Sciatic nerve (tissue), 2 donors: ENCODE measurements at places on chromosomes 2 and 18.

- DNase-seq = no peak
Measured at GRCh38 chr2:6337472-6337820, 528.3 kb downstream of the CMPK2 start.

- no peak for DNase-seq
Measured at GRCh38 chr2:38294597-38294996, 82.5 kb downstream of the ATL2 start.

- DNase-seq = no peak
Measured at GRCh38 chr2:65371074-65371434, 61.3 kb downstream of the SPRED2 start.

DNA sequence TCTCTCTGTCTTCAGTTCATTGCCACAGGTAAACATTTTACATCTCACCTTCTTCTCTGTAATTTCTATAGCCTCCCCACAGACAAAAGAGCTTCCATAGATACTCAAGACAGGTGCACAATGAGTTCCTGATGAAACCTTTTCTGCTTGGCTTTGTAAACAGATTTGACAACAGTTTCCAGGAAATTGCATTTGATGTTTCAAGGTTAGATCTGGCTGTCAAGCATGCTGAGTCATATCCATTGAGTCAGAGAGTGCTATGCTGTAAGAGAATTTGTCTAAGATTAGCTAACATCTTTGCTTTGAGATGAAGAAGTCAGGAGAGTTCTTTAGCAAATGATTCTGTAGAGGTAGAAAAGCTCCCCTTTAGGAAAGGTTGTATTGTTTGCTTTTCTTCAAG is 40.6 kb upstream of the MAP2 start:
- DNase-seq = no peak

DNA sequence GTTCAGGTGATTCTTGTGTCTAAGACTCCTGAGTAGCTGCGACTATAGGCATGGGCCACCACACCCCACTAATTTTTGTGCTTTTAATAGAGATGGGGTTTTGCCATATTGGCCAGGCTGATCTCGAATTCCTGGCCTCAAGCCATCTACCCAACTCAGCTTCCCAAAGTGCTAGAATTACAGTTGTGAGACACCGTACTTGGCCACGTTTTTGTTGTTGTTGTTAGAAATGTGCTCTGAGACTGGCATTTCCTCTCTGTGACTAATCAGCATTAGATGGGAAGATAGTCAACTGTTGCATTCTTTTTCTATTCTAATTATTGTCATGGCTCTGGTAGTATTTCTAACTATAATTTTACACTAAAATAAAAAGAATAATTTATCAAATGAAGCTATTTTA is 191.7 kb downstream of the CAMKMT start:
- DNase-seq = no peak

DNA sequence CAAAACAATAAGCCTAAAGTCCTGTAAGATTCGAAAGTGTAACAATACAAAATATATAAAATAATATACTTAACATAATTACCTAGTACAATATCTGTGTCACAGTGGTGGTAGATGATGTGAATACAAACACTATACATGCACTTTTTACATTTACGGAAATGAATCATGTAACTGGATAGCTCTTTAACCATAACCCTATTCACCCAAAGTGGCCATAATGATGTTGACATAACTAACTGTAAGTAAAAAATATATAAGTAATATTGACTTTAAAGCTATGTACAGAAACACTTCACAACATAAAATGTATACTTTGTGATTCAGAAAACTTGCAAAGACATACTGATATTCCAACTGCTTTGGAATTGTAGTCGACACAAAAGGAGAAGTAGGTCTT is 616.9 kb upstream of the SLC8A1 start:
- no peak for DNase-seq

DNA sequence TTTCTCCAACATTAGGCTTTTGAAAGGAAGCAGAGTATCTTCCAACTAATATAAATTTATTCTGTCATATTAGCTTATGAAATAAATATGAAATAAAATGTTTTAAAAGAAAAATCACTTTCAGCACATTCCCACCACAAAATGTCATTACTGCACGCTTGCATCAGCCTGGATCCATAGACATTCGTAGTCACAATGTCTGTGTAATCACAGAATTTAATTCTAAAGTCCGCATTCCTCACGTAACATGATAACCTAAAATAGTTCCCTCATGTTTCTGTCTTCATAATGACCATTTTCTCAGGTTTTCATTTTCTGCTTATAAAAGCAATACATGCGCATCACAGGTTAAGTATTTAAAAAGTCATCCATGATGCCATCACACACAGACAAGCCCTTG is 47.1 kb downstream of the HDAC4 start:
- no peak for DNase-seq

DNA sequence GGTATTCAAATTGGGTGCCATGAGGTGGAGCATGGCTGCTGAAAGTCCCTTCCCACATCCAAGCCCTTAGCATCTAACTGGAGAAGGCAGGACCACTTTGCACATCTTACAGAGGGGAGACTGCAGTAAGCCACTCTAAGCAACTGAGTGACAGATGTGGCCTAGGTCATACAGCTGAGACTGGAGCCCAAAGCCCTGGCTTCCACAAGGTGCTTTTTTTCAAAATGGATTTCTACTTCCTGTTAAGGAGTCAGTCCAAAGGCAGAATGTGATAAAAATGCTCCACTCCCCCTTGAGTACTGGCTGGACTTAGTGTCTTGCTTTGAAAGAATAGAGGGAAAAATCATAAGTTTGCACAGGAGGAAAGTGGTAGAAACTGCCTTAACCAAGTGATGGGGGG is 424.0 kb upstream of the SPRED2 start:
- DNase-seq = no peak

DNA sequence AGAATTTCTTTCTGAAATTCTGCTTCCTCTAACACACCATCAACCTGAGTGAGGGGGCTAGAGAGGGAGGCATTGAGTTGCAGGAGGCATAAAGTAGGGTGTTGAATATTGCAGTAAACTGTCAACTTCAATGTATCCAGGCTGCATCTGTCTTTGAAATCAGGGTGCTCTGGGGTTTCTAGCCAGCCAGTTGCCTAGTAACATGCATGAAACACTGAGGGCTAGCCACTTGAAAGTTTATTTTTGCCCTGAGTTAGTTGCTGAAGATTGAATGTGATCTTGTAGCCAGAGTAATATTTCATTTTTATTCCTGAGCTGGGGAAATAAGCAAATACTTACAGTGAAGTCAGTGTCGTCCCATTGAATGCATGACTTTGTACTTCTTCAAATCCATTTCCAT is 41.9 kb downstream of the LHCGR start:
- no peak for DNase-seq

DNA sequence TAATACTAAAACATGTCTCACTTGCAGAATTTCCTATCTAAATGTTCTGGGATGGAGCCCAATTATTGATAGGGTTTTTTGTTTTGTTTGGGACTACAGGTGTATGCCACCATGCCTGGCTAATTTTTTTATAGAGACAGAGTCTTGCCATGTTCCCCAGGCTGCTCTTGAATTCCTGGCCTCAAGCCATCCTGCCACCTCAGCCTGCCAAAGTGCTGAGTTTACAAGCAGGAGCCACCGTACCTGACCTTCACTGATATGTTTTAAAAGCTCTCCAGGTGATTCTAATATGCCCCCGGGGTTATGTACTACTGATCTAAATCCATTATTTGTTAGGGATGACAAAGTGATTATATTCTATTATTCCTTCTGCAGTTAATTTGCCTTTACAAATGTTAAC is 2.2 kb downstream of the ELAC1 start:
- DNase-seq = no peak

- DNase-seq = no peak
Measured at GRCh38 chr2:218188528-218188927, 21.8 kb upstream of the CXCR1 start.

DNA sequence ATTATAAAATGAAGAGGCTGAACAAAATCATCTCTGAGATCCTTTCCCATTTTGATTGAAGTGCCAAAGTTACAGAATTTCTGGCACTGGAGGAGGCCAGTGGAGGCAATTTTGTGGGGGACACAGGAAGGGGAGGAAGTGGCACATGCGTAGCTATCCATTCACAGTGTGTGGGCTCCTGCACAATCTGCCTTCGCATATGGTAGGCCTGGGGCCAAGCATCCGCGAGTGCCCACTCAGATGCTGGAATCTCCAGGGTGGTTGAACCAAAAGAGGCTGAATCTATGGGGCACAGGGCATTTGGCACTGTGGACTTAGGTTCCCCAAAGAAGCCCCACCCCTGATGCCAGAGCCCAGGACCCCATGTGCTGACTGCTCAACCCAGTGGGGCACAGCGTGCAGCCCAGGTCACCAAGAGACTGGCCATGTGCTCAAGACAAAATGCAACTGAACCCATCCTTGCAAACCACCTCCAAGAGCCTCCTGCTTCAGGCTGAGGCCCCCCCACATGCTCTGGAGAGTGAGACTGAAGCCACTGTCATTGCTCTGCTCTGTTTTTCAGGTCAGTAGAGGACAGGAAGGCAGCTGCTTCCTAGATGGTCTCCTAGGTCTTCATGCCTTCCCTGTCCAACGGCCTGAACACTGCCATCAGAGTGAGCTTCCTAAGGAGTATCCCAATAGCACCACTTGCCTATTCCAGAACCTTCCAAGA is 28.5 kb downstream of the ST8SIA5 start:
- no peak for DNase-seq

GRCh38 chr2:169877398-169877797 is 50.1 kb downstream of the UBR3 start:
- no peak for DNase-seq

DNA sequence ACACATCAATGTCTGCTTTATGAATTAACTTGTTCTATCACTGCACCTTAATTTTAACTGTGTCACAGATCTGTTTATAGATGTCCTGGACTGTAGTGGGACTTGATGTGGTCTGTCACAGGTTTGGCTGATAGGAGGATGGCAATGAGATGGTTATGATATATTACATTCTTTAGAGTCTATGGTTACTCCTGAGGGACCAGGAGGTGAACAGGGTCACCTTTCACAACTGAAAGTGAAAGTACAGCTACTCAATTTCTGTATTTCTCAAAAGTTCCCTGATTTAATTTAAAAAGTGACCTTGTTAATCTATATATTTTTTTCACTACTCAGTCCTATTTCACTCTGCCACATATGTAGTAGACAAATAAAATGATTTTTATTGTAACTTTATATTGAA is 1284.1 kb upstream of the GYPC start:
- no peak for DNase-seq

- no peak for DNase-seq
Measured at GRCh38 chr2:187475499-187476248, 27.6 kb upstream of the CALCRL start.

DNA sequence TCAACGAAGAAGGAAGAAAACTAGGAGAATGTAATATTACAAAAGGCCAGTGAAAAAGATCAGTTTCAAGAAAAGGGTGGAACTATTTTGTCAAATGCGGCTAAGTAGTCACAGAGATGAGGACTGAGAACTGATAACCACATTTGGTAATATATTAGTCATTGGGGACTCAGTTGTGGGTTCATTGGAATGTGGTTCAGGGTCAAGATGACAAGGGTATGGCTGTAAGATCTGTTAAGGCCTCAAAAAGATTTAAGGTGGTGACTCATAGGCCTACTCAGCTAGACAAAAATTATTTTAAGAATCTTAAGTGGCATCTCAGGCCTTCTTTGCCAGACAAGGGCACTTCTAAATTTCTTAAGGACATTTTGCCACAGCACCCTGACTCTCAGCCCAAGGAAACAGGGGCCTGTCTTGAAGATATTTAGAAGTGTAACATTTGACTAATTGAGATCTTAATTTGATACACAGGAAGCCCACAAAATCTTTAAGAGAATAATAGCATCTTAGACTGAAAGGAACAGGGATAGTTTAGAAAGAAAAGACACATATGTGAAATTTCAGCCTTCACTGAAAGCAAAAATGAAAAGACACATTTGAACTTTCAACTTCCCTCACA is 81.3 kb downstream of the STRADB start:
- no peak for DNase-seq

DNA sequence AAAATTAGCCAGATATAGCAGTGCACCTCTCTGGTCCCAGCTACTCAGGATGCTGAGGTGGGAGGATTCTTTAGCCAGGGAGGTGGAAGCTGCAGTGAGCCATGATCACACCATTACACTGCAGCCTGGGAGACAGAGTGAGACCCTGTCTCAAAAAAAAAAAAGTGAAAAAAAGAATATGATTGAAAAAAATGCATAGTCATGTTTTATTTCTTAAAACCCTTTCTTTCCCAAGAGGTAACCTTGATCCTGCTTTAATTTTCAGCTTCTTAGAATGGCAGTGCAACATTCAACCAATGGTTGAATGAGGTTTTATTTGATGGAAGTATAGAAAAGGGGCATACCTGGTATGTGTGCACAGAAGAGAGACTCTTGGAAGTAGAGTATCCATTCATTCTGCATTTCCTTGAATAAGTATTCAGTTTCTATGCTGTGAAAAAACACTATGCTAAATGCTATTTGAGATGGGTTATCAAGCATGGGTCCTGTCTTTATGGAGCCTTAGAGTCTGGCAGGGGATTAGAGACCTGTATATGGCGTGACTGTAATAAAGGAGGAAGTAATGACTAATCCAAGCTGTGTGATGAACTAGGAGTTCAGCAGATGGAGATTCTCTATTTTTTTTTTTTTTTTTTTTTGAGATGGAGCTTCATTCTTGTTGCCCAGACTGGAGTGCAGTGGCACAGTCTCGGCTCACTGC is 146.3 kb downstream of the WDSUB1 start:
- no peak for DNase-seq

- DNase-seq = peak; percentile 70
Measured at GRCh38 chr18:23237524-23238151, 102.4 kb downstream of the CABLES1 start.

- peak; percentile 76 for DNase-seq
Measured at GRCh38 chr2:111121028-111121827, 514 bp downstream of the BCL2L11 start.

- no peak for DNase-seq
Measured at GRCh38 chr2:200862532-200863000, 1.9 kb downstream of the CLK1 start.

- DNase-seq = no peak
Measured at GRCh38 chr2:65025453-65026123, 30.6 kb upstream of the CEP68 start.

DNA sequence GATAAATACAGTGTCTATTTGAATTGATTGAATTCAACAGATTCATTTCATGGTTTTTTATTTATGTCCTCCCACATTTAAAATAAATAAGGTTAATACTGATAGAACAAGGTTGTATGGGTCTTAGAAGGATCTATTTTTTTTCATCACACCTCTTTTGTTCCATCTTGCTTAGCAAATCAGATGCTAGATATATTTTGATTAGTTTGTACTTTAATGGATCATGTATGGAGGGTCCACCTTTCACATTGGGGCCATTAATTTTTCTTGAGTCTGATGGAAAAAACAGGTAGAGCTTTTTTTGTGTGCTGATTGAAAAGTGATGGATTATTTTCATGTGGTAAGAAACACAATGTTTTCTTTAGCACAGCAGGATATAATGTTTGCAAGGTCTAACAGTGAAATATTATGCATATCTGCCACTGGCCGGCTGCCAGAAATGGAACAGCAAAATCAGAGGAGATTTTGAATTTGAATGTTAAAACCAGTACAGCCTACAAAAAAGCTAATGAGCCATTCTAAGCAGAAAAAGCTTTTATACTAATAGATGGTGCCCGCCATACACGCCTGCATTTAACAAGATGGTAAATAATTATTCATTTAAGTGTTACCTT is 188.1 kb upstream of the ETAA1 start:
- no peak for DNase-seq
